ENCODE measurements at places on chromosomes 12 and 14.

DNA sequence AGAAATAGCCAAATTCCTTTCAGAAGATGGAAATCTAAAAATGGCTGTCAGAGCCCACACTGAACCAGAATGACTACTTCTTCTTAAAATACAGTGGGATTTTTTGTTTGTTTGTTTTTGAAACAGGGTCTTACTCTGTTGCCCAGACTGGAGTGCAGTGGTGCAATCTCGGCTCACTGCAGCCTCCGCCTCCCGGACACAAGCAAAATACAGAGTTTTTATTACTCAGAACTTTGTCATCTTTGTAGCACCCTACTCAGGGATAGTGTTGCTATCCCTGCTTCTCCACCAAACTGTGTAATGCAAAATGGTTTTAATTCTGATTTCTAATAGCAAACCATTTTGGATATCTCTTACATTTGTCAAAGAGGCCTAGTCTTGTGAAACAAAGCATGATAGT lies 16.4 kb downstream of the ZNF410 start:
- no peak for DNase-seq

DNA sequence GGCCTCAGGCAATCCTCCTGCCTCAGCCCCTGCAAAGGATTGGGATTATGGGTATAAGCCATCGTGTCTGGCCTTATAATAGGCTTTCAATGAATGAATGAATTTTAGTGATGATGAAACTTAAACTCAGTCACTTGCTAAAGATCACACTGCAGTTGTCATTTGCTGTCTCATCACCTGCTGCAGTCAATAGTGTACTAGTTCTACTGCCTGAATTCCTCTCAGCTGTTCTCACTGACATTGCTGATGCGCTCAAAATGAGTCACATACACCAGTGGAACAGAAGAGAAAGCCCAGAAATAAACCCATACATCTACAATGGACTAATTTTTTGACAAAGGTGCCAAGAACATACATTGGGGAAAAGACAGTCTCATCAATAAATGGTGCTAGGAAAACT lies 5.6 kb upstream of the SYNJ2BP start:
- no peak for DNase-seq

GRCh38 chr14:36938678-36939077 lies 233.7 kb downstream of the SLC25A21 start:
- no peak for DNase-seq

DNA sequence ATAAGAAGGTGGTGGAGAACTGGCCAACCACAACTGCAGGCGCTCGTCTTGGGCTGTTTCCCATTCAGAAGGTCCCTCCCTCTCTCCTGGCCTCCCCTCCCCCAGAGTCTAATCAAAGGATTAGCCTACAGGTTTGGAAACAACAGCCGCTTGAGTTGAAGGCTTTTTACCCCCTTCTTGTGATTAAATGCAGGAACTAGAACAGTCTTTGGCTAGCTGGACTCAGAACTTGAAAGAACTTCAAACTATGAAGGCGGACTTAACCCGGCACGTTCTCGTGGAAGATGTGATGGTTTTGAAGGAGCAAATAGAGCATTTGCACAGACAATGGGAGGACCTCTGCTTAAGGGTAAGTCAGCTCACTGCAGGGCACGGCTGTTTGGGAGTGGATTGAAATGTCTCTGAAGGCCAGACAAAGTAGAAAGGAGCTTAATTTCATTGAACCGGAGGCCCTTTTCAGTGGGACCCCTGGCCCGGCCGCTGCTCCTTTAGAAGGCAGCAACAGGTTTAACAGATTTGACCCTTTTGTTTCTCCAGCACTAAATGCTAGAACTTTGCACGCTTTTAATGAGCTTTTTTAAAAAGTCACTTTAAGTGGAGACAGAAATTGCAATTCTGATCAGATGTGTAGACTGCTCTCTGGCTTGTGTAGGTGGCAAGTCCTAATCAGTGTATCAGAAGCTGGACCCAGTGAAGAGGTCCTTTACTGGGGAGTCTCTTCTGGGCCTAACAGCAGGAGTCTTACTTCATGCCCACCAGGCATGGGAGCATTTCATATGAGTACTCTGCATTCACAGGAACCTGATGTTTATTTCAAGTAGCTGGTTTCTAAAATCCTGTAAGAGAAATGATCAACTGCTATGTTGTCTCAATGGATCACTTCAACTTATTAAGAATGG lies 107.7 kb downstream of the ESR2 start:
- no peak for DNase-seq

DNA sequence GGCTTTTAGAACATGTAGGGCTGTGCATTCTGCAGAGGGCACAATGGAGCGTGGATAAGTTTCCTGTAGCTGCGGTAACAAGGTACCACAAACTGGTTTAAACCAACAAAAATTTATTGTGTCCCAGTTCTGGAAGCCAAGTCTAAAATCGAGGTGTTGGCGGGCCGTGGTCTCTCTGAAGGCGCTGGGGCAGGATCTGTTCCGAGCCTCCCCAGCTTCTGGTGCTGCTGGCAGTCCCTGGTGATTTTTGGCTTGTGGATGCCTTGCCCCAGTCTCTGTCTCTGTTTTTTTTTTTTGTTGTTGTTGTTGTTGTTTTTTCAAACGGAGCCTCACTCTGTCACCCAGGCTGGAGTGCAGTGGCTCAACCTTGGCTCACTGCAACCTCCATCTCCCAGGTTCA lies 77.5 kb downstream of the ACACB start:
- DNase-seq, result no peak

- no peak for DNase-seq
Measured at GRCh38 chr12:47851303-47851952, 31.7 kb upstream of the HDAC7 start.

DNA sequence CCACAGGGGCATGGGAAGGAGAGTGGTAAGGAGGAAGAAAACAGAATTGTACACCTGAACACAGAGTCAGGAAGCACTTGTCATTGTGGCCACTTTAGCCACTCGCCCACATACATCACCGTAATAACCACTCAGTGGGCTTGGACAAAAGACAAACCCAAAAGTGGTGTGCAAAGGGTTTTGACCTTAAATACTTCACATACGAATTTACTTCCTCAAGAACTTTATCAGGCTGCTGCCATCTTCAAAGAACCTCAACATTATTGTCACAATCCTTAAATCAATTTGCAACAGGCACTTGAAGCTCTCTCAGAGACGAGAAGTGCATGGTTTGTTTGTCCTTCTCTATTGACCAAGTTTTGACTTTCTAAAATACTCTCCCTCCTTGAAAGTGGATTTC lies 187.3 kb upstream of the EGLN3 start:
- no peak for DNase-seq

DNA sequence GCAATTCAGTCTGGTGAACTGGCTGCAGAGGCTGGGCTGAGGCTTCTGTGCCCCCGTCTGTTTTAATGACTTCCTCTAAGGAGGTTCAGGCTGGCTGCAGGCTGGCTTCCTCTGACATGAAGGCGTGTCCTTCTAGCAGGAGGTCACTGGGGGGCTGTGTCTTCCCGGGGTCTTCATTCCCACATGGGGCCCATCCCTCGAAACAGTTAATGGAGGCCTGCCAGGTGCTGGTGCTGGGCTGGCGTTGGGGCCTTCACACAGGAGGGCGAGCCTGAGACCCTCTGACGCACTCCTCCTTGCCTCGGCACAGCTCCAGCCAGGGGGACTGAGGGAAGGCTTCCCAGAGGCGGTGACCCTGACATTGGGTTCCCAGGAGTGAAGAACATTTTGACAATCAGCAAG lies 57.7 kb upstream of the DLK1 start:
- DNase-seq, result no peak

DNA sequence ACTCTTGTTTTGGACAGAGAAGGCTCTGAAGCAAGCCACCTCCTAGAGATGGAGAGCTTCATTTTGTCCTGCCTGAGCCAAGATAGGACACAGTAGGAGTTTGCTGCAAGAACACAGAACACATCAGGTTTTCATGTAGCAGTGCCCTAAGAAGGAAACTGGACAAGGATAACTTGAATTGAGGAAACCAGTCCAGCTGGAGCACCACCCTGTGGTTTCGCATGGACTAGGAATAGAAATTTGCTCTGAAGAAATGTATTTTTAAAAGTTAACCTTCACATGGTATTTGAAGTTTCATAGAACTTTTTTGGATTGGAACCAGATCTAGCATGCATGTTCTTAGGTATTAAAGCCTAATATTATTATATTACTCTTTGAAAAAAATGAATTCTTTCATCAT lies 68.8 kb downstream of the RERG start:
- no peak for DNase-seq

- no peak for DNase-seq
Measured at GRCh38 chr14:99426265-99426664, 54.4 kb downstream of the SETD3 start.

DNA sequence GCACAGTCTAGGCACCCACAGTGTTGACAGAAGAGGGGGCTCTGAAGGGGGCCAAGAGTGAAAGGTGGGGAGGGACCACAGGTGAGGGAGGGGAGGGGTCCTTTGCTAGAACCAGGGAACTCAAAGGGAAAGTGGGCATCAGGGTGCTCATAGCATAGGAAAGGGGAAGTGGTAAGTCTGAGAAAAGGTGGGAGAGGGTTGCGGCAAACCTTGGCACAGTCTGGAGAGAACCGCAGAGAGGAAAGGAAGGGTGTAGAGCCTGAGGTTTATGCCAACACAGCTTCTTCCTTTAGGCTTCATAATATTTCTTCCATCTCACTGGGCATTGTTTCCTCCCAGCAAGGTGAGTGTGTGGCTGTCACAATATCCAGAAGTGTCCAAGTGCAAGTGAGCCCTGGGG lies 11.5 kb upstream of the PLEK2 start:
- DNase-seq, result no peak

DNA sequence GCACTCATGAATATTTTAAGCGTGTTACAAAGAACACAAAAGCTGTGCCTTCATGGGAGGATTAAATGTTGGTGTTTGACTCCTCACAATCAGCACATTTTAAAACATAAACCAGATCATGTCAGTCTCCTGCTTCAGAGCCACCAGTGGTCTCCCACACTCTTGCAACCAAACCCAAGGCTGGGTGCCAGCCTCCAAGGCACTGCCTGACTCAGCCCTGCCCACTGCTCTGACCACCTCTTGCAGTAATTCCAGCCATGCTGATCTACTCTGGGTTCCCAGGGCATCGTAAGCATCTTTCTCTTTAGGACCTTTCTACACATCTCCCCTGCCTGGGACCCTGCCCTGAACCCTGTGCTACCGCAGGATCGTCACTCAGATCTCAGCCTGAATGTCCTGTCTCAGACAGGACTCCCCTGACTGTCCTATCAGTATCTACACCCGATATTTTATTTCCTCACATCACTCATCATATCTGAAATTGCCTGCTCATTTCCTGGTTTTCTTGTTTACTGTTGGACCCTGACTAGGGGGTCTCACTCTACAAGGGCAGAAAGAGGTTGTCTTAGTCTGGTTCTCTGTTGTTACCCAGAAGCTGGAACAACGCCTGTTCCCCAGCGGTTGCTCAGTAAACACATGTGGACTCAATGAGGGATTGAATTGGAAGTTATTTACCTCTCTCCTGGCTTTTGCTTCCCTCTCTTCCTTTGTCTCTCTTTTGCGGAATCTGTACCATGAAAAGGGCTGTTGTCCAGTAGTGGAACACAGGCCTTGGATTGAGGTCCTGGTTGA lies 449.8 kb downstream of the RAD51B start:
- DNase-seq, result no peak

All from amygdala (tissue), 56 donors.